ENCODE measurements at places on chromosomes 2 and 18.

DNA sequence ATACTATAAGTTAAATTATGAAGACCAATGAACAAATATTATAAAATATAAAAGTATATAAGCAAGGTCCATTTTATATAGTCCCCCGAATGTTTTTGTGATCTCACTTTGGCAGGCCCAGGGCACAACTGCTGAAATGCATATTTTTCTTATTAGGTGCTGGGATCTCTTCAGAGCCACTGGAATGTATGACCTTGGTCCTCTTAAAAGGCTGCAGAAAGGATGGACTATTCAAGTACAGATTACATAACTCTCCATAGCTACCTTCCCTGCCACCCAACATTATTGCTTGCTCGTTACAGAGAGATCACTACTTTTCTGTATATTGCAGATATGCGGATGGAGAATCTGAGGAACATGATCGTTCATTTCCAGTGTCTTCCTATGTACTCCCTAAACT lies 925.6 kb upstream of the CELF4 start:
- DNase-seq, result no peak

- DNase-seq, result no peak
Measured at GRCh38 chr18:29823671-29824070, 1218.9 kb downstream of the DSC3 start.

- peak; percentile 68 for DNase-seq
Measured at GRCh38 chr2:57181315-57182038, 865.1 kb upstream of the VRK2 start.

DNA sequence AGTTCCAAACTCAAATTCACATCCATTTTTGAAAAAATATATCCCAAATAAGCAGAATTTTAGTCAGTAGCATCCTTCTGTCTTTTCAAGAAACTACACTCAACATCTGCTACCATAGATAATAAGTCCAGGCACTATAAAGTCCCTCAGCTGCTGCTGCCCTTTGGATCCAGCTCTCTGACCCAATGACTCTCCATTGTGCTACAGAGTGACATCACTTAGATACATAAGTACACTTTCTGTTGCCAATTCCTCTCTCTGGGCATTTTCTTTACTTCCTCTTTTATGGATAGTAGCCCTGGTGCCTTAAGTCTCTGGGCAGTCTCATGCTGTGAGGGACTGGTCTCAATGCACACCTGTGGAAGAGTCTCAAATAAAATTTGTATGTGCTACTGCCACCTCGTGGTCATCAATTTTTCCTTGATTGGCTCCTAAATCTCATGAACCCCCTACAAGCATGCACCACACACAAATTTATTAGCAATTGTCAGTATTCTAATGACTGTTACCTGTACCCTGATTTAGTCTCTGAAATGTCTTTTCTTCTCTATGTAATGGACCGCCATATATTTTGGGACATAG lies 219.2 kb downstream of the LRP1B start:
- DNase-seq, result peak; percentile 25

DNA sequence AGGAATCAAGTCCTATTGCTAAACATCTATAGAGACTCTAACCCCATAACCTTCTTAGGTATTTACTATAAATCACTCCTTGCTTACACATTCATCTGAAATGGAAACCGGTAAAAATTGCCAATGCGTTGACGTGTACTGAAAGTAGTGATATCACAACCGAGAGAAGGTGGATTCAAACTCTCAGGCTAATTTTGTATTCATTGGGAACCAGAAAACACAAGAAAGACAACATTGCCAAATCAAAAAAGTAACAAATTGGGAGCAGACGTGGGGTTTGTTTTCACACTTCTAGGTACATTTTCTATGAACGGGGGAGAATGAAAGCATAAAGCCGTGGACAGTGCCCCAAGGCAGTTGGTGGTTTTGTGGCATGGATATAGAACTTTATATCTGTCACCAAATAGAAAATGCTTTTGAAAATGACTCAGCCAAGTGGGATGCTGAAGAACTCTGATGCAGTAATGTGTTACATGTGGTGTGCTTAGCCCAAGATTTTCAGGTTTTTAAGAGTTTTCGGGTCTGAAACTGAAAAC lies 155.1 kb upstream of the RASGRP3 start:
- peak; percentile 89 for DNase-seq

- peak; percentile 15 for DNase-seq
Measured at GRCh38 chr18:63552581-63552980, 10.4 kb downstream of the SERPINB12 start.

DNA sequence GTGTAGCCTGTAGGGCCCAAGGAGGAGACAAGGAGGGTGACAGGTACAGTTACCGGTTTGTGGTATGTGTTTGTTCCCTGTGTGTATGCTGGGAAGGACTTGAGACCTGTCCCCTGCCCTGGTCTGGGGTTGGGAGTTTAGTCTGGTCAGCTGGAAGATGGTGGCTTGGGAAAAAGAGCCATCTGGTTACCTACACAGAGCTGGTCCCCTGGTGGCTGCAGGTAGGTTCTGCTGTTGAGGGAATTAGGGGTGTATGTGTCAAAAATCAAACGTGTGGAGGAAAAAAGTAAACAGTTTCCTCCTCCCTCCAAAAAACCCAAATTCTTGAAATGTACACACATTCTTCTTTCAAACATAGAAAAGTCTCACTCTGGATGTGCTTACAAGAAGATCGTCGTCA lies 24.3 kb downstream of the PTMA start:
- no peak for DNase-seq

GRCh38 chr2:181779288-181780021 lies 99.1 kb upstream of the NEUROD1 start:
- peak; percentile 76 for DNase-seq

DNA sequence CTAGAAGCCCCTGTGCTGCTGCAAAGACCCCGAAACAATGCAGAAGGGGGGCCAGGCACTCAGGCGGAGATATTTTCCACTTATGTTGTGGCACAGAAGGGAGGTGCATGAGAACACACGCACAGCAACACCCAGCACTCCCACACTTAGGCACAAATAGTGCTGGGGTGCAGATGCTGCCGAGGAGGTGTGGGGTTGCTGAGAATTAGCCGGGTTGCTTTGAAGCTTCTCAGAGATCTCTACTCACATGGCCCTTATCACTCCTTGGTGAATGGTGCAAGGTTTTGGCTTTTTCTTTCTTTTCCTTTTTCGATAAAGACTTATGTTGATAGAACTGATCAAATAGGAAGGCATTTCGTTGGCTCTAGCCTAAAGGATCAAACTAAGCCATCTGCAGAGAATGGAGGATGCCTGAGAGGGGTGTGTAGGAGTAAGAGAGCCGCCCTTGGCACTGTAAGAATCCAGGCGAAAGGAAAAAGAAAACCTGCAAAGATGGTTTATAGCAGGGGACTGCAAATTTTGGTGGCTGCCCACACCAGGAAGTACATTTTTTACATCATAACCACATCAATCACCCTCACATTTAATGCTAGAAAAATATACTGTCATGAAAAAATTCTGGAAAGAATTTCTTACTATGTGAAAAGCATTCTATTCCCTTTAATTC lies 27.9 kb upstream of the FHL2 start:
- DNase-seq, result no peak

- no peak for DNase-seq
Measured at GRCh38 chr2:103287746-103288145, 525.9 kb downstream of the TMEM182 start.

GRCh38 chr2:151852260-151853069 lies 24.2 kb upstream of the ARL5A start:
- no peak for DNase-seq

DNA sequence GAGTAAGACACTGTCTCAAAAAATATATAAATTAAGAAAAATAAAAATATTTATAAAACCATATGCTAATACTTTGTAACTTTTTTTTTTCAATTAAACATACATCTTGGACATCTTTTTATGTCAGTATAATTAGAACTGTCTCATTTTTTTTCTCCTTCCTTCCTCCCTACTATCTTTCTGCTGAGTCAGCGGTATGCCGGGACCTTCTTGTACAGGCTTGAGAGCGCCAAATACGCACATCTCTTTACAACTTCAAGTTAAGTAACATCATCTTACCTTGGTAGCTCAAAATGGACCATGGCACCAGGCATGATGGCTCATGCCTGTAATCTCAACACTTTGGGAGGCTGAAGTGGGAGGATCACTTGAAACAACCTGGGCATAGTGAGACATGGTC lies 153.4 kb downstream of the FAM161A start:
- DNase-seq, result no peak

- peak; percentile 48 for DNase-seq
Measured at GRCh38 chr2:148614322-148615049, 30.1 kb upstream of the EPC2 start.

DNA sequence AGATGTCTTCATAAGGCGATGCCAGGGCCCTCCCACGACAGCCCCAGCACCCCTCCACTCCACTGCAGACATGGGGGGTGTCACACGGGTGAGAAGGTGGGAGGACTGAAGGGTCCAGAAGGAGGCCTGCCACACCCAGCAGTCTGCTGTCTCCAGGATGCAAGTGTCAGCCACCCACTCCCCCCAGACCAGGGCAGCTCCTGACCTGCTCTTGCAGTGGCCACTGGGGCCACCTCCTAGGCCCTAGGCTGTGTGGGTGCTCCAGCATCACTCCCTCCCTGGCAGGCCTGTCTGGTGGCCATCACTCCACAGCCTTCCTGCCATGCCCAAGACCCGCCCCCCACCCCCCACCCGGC lies 171.0 kb downstream of the CELF4 start:
- no peak for DNase-seq

- peak; percentile 90 for DNase-seq
Measured at GRCh38 chr2:24816884-24817283, 23.7 kb downstream of the CENPO start.

- DNase-seq, result no peak
Measured at GRCh38 chr18:34848156-34848555, 138.1 kb downstream of the DTNA start.

DNA sequence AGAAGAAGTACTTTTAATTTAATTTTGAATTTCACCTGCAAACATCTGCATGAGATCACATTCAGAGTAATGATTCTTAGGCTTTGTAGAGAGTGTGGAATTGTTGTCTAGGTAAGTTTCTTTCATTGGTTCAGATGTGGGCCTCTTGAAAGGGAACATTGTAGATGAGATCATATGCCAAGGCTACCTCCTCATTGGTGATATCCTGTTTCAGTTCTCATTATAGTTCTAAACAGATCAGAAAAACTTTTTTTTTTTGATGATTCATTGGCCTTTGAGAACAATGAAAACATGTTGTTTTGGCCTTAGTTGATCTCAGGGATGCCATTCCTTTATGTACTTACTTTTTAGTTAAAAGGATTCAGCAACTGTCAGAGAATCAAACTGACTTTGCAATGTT lies 44.5 kb downstream of the EML6 start:
- DNase-seq, result peak; percentile 25

GRCh38 chr2:167692191-167692590 lies 555.2 kb downstream of the STK39 start:
- no peak for DNase-seq

GRCh38 chr2:75539955-75540716 lies 20.6 kb downstream of the EVA1A start:
- DNase-seq, result peak; percentile 76

DNA sequence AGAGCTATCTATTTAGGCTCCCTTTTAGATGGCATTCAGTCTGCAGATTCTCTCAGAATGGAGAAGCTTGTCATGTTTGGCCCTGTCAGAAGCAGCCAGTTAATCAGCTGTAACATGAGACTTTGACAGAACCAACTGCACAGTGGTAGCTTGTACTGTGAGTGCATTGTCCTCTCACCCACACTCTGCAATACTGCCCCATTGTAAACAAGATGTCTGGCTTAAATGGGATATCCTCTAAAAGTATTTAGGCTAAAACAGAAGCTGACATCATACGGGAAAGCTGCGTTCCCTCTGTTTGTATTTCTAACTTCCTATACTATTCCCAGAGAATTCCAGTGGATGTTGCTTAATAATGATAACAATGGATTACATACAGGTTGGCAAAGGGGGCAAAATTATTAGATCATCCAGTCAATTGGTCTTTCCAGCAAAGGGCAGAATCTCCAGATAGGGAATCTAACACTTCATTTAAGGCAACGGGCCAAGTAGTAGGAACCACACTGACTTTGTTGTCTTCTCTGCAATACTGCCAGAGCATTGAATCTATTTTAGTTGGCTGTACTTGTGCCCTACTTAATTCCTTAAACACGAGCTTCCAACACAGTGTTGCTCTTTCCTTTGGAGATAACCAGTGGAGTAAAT lies 15.4 kb upstream of the STAT4 start:
- DNase-seq, result peak; percentile 54

GRCh38 chr18:74123200-74123599 lies 24.4 kb downstream of the FBXO15 start:
- DNase-seq, result no peak

DNA sequence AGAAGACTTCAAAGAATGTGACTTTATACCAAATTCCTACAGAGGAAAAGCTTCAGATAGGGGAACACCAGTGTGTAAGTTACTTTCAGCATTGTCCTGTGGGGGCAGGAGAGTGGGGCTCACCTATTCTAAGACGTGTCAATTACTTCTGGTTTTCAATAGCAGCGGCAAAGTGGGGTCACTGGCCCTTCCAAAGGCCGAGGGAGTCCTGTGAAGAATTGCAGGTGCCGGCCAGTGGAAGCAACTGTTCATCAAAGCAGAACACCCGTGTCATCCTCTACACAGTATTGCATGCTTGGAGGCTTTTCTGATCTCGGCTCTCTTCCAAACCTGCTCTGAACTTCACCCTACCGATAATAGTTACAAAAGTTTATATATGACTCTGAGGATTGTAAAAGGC lies 1176.5 kb upstream of the TMEFF2 start:
- no peak for DNase-seq

DNA sequence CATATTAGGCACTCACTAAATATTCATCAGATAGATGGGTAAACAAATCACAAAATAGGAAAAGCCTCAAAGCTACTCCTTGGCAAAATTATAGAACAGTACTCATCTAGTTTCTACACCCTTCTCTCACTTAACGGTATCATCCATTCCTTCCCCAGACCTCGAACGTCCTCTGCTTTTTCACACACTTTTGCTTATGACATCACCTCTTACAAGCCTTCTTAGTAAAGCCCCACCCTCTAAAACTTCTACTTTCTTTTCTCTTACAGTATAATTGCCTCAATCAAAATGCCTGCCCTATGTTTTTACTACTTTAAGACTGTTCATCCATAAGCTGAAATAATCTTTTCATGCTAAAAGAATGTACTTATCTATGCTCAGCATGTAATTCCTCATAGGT lies 8.1 kb downstream of the CHN1 start:
- no peak for DNase-seq

- DNase-seq, result no peak
Measured at GRCh38 chr18:77061946-77062517, 70.6 kb downstream of the MBP start.

GRCh38 chr2:55843994-55844345 lies 79.6 kb downstream of the EFEMP1 start:
- DNase-seq, result no peak

- DNase-seq, result no peak
Measured at GRCh38 chr18:76161983-76162382, 333.1 kb downstream of the ZNF516 start.

- no peak for DNase-seq
Measured at GRCh38 chr2:96325884-96326255, 753 bp downstream of the ITPRIPL1 start.

GRCh38 chr2:42961385-42961811 lies 169.0 kb upstream of the HAAO start:
- no peak for DNase-seq

- no peak for DNase-seq
Measured at GRCh38 chr18:57431467-57432080, 3.6 kb upstream of the ONECUT2 start.

GRCh38 chr2:197873293-197873701 lies 68.9 kb downstream of the PLCL1 start:
- DNase-seq, result peak; percentile 96
